ENCODE measurements at places on chromosomes 5 and 9.

DNA sequence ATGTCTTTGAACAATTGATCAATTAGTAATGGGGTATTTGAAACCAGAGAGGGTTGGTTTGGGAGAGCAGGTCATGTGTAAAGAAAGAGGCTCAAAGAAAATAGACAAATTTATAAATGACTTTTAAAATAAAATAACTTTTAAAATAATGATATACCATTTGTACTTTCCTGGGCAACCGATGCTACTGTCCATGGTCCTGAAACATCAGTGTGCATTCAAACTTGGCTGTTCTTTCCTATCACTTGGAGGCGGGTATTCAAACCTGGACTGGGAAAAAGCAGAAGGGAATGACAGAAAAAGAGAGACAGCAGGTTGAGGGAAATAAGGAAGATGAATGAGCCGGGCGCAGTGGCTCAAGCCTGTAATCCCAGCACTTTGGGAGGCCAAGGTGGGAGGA, 1446.4 kb upstream of the WWC1 start:
- no peak for DNase-seq

GRCh38 chr5:128774605-128775004, 190.7 kb upstream of the SLC27A6 start:
- DNase-seq = no peak

DNA sequence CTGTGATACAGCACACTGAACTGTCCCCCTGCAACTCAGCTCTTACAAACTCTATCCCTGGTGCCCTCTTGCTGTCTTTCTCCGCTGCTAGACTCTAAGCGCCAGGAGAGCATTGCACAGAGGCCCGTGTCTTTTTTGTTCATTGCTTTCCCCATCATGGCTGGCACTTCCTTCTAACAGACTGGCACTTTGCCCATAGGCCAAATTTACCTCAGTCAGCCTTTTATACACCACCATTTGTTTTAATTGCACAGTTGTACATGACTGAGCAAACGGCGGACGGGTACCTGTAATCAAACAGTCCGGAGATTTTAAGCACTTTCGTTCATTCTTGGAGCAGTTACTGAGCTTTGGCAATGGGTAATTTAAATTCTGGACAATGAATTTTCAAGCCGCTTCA, 102.2 kb upstream of the CLINT1 start:
- DNase-seq = no peak

DNA sequence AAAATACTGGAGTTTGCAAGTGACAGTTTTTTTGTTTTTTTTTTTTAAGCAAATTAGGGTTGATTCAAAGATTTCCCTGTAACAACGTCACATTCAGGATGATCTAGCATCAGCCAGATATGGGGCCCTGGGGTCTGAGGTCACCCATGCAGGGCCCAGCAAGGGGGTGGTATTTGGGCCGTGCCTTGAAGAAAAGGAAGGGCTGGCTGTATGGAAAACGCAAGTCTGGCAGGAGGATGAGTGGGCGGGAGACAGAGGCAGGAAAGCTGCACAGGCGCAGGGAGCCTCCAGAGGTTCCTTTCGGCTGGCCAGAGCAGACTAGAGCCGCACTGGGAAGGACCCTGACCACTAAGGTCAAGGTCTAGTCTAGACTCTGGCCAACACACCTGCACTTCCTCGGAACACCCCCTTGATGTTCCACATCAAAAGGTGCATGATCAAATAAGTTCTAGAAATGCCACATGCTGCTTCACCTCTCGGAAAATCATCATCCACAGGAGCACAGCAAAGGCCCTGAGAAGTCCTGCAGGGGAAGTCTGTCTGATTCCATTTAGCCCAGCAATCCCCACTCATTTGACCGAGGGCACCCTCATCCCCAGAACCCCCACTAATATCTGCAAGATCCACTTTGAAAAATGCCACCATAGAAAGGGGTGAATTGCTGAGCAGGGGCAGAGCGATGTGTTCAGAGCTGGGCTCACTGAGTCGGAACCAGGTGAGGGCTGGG, 21.1 kb upstream of the CPLX2 start:
- no peak for DNase-seq

DNA sequence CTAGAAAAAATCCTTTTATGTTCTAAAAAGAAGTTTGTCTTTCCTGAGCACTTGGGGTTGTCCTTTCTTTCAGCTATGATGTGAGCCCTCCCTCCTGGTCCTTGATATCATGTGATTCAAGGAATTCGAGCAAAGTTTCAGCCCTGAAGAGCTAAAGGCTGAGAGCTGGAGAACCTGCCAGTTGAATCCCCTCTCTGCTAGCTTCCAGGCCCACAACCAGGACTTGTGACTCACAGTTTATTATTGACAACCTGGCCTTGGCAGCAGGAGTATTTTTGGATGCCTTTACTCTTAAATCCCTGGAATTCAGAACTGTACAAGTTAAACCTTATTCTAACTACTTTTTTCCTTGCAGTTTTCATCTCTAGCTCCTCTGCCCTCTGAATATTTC, 182.8 kb downstream of the SPOCK1 start:
- DNase-seq = no peak

DNA sequence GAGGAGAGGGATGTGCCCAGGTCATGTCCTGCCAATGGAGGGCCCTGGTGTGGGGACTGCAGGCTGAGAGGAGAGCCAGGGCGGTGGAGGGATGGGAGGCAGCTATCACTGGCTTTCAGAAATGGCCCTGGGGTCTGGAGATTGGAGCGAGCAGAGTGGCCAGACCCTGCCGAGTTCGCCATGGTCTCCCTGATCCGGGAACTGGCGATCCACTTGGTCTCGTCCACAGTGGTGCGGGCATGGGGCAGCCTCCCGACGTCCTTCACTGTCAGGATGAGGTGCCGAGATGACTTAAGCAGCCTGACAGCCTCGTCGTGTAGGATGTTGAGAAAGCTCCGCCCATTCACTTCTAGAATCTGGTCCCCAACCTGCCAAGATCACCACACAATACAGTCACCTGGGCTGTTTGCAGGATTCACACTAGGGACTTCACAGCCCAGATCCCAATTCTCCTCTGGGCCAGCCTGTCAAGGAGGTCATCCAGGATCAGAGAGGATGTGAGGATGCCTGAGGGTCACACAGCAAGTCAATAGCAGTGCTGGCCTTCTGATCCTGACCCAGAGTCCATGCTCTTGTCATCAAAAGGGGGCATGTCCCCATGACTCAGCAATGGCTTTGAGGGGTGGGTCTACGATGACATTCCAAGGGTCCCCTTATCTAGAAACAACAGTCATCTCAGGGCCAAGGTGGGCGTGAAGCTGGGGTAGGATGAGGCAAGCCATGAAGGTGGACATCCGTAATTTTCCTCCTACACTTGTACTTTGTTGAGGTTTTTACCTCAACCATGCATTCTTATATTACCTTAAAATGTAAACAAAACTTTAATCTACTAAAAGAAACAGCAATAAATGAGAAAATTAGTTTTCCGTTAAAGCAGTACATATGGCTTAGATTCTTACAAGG, 38.5 kb upstream of the AKNA start:
- no peak for DNase-seq

- no peak for DNase-seq
These were observed 101.5 kb upstream of the SNX2 start for GRCh38 chr5:122673343-122673742.

DNA sequence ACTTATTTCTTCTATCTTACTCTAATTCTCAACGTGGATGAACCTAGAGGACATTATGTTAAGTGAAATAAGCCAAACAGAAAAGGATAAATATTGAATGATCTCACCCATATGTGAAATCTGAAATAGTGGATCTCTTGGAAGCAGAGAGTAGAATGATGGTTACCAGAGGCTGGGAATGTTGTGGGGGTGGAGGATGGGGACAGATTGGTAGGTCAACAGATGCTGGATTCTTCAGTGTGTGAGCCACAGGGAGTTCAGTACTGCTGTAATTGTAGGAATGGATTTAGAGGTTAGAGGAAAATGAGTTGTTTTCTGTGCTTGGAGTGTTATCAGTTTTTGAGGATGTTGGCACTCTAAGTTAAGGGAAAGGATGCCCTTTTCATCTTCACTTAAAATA, 190.6 kb downstream of the FBXL7 start:
- DNase-seq = no peak

DNA sequence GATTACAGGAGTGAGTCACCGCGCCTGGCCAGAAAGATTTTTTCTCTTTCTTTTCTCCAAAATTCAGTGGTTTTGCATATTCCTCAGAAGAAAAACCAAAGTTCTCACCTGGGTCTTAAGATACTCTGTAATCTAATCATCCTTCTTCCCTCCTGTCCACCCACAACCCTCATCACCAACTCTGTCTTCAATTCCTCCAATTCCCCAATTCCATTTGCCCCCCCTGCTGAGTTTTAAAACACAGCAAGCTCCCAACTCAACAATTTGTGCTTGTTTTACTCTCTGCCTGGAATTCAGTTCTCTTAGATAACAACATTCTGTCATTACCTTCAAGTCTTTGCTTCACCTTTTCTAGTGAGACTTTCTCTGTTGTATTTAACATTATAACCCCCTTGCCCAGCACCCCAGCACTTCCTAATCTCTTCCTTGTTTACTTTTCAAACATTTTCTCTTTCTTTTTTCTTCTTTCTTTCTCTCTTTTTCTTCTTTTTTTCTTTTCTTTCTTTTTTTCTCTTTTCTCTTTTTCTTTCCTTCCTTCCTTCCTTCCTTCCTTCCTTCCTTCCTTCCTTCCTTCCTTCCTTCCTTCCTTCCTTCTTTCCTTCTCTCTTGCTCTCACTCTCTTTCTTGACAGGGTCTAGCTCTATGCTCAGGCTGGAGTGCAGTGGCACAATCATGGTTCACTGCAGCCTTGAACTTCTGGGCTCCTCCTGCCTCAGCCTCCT, 7.8 kb downstream of the TEX48 start:
- no peak for DNase-seq
